AML-193 (cell line): ENCODE measurements at places on chromosomes 16 and 17.

GRCh38 chr17:69503711-69504110, 89.2 kb downstream of the MAP2K6 start:
- no peak for DNase-seq

- DNase-seq: no peak
Measured at GRCh38 chr17:68387435-68388218, 69.7 kb downstream of the WIPI1 start.

- DNase-seq: no peak
Measured at GRCh38 chr17:49241692-49242397, 11.3 kb upstream of the PHOSPHO1 start.

DNA sequence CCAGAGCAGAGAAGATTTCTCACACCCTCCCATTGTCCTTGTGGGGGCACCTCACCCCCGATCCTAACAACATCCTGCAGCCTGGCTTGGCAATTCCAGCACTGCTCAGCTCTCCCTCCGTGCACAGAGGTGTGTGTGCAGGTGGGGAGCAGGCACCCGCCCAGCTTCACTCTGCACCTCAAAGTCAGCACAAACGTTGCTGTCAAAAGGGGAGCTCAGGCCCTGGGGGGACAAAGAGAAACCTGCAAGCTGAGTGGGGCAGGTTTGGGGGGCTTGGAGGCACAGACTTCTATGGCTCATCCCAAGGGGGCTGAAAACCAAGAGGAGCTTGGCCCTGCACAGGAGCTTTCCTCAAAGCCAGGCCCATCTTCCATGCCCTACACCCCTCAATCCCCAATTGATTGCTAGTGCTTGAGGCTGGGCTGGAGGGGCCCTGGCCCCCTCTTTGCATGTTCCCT, 231.9 kb upstream of the TNRC6C start:
- DNase-seq: no peak

- DNase-seq: no peak
Measured at GRCh38 chr16:8855972-8856371, 12.8 kb downstream of the CARHSP1 start.

- DNase-seq: no peak
Measured at GRCh38 chr16:31427441-31428278, 500 bp downstream of the COX6A2 start.

- peak; percentile 64 for DNase-seq
Measured at GRCh38 chr17:34996422-34997285, 16.3 kb downstream of the LIG3 start.

DNA sequence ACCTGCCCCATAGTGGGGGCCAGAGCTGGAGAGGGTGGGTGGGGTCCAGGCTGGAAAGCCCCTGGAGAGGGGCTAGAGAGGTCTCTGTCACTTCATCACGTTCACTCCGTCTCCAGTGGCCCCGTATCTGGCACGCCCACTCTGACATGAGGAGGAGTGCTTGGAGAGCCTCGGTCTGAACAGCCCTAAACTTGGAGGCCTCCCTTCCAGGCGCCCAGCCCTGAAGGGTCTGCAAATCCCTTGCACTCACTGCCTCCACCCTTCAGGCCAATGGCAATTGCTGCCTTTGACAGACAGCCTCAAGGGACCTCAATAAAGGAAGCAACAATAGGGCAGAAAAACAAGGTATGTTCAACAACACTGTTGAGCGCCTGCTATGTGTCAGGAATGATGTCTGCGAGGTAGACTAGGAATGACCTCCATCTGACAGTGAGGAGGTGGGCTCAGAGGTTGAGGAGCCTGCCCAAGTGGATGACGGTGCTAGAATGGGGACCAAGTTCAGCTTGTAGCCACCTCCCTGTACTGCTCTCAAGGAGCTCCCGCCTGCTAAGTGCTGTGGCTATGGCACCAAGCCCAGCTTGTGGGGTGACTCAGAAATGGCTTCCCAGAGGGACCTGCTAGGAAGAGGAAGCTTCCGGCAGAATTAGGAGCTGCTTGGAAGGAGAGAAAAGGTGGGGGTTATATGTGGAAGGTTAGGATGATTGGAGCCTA, 2.9 kb upstream of the EPX start:
- DNase-seq: peak; percentile 38

DNA sequence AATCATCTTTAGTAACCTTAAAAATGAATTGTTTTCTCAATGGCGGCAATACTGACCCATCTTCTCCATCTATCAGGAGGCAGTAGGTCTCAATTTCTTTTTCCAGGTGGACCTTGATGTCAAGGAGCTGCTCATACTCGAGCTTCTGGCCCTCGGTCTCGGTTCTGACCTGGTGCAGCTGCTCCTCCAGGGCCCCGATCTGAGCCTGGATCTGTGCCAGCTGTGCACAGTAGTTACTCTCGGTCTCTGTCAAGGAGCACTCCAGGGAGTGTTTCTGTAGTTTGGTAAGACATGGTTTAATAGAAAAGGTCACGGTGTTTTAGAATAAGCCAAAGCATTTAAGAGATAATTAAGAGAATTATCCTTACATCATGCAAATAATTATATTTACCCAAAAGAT, 4.9 kb downstream of the KRT27 start:
- no peak for DNase-seq

DNA sequence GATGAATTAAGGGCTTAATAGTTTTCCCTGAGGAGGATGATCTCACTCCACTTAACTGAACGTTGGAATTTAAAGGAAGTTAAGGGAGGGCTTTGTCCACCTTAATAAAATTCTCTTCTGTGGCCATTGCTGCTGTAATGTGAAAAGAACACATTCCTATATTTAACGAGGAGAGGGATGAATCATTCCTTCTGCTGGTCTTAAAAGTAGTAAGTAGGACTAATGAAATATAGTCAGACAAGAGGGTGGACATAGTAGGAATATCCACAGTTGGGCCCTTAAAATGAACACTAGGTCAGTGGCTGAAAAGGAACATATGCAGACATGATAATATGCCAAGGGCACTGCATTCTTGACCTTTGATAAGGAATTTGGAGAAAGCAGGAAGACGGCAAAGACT, 405.6 kb downstream of the PMP22 start:
- DNase-seq: no peak

GRCh38 chr17:74961657-74962350, 10.8 kb downstream of the HID1 start:
- DNase-seq: peak; percentile 77

DNA sequence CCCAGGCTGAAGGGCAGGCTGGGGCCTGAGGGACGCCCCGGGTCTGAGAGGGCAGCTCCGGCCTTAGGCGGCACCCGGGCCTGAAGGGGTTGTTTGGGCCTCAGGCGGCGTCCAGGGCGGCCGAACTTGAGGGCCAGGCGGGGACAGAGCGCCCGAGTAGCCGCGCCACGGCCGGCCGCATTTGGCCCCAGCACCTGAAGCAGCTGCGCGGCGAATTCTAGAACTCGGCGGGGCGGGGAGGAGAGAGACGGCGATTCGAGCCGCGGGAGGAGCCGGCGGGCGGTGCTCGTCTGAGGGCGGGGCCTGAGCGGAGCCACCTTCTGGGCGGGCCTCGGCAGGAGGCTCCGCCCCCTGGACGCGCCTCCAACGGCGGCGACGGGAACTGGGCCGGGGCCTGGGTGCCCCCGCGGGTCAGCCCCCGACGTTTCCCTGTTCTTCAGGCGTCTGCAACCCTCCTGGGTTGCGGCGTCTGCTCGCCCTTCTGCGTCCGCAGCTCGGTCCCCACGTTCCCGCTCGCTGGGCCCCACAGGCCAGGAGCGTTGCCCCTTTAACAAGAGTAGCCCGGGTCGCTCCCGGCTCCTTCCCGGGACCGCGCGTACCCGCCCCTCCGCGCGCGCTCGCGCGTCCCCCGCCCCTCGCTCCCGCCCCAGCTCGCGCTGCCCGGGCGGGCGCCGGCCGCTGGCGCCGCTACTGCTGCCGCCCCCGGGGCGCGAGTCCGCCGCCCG, at the start of the genes INCA1 and KIF1C:
TSS of gene INCA1 (minus strand) at position 221 of the 725 bp plus-strand sequence. CDS start 3,085 bp downstream, outside the sequence.
TSS of gene KIF1C (plus strand) at position 649 of the 725 bp plus-strand sequence. CDS start 2,297 bp downstream, outside the sequence.
- peak; percentile 45 for DNase-seq

DNA sequence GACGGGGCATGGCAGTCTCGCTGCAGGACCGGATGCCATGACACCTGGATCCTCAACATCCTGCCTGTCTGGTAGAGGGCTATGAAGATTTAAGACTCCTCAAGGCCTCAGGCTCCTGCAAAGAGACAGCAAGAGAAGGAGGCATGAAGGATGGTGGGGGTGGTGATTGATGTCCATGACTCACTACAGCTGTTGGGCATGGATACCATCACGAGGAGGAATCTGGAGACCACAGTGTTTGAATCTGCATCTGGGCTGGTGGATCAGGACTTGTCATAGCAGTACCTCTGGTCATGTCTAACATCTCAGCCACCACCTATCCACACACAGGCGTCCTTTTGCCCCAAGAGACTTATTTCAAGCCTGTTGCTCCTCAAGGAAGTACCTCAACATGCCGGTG, 50.2 kb upstream of the WSCD1 start:
- DNase-seq: no peak

- no peak for DNase-seq
Measured at GRCh38 chr16:31331141-31331764, 23.7 kb upstream of the ITGAX start.

DNA sequence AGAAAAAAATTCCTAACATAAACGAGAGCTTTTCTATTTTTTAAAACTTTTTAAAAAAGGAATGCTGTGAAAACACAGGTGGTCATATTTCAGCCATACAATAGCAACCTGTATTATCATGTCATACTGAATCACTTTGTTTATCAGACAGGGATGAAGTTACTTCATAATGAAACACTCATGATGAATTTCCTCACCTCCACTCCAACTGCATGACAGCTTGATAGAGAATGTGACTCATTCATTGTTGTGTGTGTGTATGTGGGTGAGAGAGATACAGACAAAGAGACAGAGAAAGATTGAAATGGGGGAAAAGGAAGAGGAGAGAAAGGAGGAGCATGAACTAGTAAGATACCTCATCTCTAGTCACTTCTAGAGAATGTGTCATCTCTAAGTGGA, 109.0 kb downstream of the SYCE1L start:
- DNase-seq: no peak

DNA sequence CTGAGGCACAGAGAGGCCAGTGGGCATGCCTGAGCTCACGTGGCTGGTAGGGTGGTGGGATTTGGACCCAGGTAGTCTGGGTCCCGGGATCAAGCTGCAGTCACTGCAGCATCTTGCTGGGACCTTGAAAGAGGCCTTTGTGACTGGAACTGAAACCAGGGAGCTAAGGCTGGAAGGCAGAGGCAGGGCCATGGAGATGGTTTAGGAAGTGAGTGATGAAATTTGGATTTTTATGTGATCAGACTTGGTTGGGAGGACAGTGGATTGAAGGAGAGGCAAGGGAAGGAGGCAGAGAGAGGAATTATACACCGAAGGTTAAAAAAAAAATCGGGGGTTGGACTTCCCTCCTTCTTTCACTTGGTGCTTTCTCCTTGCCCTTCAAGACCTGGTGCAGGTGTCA, 255.4 kb upstream of the CACNG5 start:
- DNase-seq: no peak

DNA sequence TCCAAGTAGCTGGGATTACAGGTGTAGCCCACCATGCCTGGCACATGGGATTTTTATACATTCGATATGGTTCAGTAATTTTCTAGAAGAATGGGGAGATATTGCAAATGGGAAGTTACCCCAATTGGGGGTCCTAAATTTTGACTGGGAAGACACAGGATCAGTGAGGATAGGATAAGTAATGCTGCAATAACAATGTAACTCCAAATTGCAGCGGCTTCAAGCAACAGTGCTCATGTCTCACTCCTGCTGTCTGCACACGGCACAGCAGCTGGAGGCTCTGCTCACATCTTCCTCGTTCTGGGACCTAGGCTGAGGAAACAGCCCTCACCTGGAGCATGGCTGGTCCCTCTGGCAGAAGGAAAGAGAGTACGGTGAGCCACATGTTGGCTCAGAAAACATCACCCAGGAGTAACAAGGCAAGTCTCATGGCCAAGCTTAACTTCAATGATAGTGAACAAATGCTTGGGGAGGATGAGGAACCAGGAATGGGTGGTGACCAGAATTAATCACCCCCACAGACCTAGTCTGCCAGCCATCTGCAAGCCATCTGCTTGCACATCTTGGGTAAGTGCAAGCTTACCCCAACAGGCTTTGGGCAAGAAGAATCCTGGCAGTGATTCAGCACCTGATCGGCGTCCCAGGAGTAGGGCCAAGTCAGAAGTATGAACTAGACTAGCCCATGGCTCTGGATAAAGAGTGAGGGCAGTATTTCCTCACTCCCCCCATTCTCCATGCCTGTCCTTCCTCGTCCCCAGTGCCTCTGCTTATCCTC, 229.2 kb downstream of the COPRS start:
- DNase-seq: no peak

- DNase-seq: no peak
Measured at GRCh38 chr17:57856792-57857620, 7.2 kb upstream of the MRPS23 start.

DNA sequence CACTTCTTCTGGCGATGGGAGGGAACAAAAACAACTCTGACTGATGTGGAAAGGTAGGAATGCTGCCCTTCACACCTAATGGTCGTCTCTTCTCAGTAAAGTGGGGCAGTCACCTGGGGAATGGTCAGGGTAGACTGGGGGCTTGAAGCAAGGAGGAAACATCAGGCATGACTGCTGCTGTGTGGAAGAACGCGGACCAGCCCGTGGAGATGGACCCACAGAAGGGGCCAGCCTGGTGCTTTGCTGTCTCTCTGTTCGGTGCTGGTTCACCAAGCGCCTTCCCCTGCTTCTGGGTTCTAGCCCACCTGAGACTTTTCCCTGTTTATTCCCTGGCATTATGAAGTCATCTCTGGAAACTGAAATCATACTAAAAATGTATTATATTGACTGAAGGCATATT, 96.2 kb upstream of the DNAH17 start:
- DNase-seq: no peak

GRCh38 chr17:72005332-72006163, 115.3 kb upstream of the SOX9 start:
- no peak for DNase-seq

GRCh38 chr17:67980456-67980855, 15.8 kb downstream of the C17orf58 start:
- DNase-seq: no peak

DNA sequence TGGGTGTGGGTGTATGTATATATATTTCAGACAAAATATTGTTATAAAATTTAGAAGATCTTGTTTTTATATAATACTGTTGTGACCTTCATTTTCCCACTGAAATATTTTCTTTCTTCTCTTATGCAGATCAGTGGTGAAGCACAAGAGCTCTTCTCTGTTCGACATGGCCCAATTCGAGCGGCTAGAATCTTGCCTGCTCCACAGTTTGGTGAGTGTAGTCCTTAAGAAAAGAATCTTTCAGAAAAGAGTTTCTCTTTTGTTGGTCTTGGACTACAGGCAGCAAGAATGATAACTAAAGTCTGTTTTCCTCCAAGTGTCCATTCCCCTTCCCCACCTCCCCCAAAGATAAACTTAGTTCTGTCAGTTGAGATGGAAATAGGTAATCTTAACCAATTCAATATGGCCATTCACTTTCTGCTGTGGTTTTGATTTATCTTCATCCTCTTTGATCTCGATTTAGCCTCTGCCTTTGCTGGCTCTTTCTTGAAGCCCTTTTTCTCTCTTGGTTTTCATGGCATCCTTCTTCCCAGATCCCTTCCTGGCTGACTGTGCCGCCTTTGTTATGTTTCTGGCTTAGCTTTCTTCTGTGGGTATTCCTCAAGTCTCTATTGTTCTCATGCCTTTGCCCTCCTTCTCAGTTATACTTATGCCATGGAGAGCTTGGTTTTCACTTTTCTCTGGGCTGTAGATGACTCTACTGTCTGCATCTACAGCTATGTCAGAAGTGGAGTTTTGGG, 69.6 kb downstream of the BCAS3 start:
- DNase-seq: no peak
